ENCODE measurements at places on chromosomes 2 and 18.

GRCh38 chr18:9575558-9575957 lies 38.8 kb downstream of the PPP4R1 start:
- no peak for DNase-seq

- no peak for DNase-seq
These were observed 4.7 kb downstream of the ZEB2 start for GRCh38 chr2:144515099-144515695.

- no peak for DNase-seq
These were observed 184.4 kb upstream of the SLC39A10 start for GRCh38 chr2:195472501-195473234.

- DNase-seq: no peak
These were observed 145.4 kb downstream of the SH3BP4 start for GRCh38 chr2:235097196-235097595.
